Activated naive CD4-positive, alpha-beta T cell treated with anti-CD3 and anti-CD28 coated beads, Interleukin-2, amount 10 ng/mL, durations not matched to agents 7 days and 5 days (primary cell): ENCODE measurements at places on chromosomes 11 and 22.

DNA sequence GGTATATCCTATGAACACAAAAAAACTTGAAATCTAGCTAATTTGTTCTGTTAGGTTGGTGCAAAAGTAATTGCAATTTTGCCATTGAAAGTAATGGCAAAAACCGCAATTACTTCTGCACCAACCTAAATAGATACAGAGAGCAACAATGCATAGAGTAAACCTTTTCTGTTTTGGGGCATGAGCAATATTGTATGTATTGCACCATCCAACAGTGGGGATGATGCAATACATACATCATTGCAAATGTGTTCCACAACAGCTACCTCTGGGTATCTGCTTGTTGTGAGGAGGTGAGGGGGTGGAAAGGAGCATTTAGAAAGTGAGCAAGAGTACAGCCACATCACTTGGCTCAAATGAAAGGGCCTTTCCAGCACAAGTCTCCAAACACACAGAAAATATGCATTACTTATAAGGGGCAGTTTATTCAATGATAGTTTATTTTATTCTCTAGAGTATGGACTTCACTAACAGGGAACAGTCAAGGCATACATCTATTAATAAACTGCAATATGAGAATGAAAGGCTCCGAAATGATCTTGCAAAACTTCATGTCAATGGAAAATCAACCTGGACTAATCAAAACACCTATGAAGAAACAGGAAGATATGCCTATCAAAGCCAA is 77.3 kb downstream of the DEUP1 start:
- DNase-seq = no peak

- DNase-seq = no peak
Observed at GRCh38 chr11:60942970-60943565, 8.9 kb downstream of the SLC15A3 start.

DNA sequence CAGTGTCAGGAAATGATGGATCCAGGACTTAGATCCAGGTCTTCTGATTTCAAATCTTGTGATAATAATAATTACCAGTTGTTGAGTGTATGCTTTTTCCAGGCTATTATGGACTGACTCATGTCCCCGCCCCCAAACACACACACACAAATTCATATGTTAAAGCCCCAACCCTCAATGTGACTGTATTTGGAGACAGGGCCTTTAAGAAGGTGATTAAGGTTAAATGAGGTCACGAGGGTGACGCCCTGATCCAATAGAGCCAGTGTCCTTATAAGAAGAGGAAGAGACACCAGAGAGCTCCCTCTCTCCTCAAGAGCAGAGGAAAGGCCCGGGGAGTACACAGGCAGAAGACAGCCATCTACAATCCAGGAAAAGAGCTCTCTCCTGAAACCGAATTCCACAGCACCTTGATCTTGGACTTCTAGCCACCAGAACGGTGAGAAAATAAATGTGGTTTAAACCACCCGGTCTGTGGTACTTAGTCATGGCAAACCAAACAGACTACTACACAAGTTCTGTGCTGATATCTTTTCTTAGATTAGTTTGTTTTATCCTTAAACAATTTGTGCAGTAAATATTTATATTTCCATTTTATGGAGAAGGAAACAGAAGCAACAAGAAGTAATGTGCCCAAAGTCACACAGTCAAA is 8.2 kb downstream of the TMPRSS5 start:
- no peak for DNase-seq

GRCh38 chr22:42114721-42115120 is 15.9 kb downstream of the CYP2D6 start:
- no peak for DNase-seq

GRCh38 chr22:39624501-39624821 is 53.9 kb downstream of the CACNA1I start:
- DNase-seq = no peak

GRCh38 chr11:3934658-3935057 is 79.2 kb downstream of the STIM1 start:
- DNase-seq = no peak
